ENCODE measurements at places on chromosomes 2 and 18.
A peak's percentile ranks its signal among the peaks of the same experiment; 100 is the strongest.

DNA sequence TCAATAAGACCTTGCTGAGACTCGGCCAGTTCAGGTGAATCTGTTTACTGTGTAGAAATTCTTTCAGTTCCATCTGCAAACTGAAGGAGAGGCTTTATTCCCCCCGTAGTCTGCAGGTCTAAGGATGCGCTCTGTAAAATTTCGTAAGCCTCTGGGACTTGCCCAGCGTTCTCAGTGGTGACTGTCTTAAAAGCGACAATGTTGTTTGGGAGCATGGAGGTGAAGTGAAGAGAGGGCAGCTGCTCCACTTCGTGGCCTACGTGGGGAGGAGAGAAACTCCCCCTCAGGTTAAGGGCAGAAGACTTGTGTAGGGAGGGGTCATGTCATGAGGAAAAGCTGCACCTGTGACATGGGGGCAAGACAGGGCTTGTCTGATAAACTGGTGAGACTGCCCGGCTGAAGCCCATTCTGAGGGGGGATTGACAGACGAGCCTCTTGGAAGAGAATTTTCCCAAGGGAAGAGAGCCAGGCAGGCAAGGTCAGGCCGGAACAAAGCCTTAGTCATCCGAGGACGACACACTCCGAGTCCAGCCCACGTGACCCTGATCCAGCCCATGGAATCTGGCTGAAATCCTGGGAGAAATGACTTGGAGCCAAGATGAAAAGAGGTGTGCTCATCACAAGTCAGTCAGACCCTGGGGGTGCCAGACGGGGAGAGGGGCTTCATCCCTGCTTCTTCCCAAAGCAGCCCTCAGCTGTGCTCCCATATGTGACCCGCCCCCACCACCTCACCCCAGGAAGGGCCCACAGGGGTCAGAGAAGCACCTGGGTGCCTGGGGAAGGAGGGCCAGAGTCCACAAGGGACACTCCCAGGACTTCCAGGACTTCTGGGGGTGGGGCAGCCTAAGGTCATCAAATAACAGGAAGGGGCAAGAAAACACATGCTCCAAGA is 88.5 kb upstream of the SH3BP4 start:
- peak; percentile 57 for DNase-seq

- DNase-seq = no peak
Observed at GRCh38 chr2:177874686-177875085, 197.9 kb downstream of the PDE11A start.

- no peak for DNase-seq
Observed at GRCh38 chr2:147546109-147546508, 298.7 kb upstream of the ACVR2A start.

- DNase-seq = no peak
Observed at GRCh38 chr2:21822505-21822904, 698.7 kb downstream of the TDRD15 start.

DNA sequence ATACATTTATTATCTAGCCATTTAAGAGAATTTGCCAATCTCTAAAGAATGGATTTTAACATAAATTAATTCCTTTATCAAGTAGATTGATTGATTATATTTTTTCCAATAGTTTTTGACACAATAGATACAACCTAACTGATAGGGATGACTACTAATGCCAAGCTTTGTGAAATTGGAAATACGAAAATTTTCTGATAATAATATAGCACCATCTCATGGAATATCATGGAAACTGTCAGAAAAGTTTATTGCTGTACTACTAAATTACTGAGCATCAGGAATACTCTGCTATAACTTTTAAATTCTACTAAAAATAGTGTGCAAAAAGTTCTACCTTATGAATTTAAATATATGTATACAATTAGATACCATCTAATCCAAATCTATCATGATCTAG is 101.8 kb upstream of the MAP2 start:
- DNase-seq = no peak

DNA sequence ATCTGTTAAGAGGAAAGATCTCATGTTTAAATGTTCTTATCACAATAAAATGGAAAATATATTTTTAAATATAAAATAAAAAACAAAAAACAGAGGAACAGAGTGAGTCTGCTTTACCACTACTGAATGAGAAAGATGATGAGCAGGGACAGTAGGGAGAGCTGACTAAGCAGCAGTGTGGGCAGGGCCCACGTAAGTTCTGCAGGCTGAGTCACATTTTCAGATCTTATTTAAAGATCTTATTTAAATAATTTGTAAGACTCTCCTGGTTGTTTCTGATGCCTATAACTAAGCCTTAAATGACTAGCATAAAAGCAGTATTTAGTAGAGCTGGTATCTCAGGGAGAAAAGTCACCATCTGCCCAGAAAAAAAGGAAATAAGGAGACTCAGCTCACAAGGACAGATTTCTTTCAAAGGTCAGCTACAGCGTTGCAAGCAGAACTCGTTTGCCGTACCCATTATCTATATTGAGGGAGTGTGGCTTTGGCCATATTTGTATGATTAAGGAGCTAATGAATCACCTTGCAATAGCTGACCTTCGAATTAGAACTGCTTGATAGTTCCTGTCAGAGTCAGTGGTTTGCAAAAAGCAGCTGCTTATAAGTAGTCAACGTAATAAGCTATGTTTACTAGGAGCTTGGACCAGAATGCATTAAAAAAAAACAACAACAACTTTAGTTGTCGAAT is 322.1 kb upstream of the CHAC2 start:
- DNase-seq = peak; percentile 3

DNA sequence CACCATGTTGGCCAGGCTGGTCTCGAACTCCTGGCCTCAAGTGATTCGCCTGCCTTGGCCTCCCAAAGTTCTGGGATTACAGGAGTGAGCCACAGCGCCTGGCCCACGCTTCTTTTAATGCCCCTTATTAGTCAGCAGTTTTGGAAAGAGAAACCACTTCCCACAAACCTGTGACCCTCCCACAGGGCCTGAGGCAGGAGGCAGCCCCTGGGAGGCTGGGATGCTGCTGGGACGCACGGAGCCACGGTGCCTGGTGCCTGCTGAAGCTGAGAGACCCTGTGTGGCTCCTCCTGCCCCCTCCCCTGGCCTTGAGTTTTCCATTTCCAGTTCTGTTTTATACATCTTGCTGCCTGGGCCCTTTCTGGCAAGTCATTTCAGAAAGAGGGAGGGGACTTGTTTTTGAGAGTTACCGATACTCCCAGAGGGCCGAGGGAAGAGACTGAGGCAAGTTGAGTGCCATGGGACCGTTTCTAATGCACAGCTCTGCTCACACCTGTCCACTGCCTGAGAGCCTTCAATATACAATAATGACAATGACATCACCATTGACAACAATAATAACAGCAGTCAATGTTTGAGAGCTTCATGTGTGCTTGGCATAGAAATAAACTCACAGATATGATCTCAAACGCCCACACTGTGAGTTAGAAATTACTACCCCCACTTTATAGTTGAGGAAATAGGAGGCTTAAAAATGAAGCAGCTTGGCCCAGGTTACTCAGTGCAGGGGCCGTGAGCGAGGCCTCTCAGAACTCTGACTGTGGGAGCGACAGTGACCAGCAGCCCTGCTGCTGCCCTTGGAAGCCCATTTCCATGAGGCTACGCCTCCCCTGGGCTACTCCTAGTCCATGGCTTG is 78.1 kb upstream of the YWHAQ start:
- DNase-seq = no peak

- no peak for DNase-seq
Observed at GRCh38 chr2:10016802-10017258, 26.5 kb upstream of the KLF11 start.

DNA sequence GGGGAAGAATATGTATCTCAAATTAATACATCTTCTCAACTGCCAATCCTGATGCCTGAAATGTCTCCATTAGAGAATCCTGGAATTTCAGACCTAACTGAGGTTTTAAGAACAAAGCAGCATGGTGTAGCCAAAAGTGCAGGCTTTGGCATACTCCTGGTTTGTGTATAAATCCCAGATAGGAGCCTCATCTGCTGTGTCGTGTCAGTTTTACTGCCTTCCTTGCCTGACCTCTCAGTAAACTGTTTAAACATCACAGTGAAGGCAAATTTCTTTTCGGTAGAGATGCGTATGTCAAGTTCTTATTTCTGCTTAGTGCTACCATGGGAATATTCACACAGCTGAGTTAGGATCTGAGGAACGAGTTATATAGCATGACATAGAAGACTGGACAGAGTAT is 7.3 kb downstream of the SCG2 start:
- DNase-seq = no peak

DNA sequence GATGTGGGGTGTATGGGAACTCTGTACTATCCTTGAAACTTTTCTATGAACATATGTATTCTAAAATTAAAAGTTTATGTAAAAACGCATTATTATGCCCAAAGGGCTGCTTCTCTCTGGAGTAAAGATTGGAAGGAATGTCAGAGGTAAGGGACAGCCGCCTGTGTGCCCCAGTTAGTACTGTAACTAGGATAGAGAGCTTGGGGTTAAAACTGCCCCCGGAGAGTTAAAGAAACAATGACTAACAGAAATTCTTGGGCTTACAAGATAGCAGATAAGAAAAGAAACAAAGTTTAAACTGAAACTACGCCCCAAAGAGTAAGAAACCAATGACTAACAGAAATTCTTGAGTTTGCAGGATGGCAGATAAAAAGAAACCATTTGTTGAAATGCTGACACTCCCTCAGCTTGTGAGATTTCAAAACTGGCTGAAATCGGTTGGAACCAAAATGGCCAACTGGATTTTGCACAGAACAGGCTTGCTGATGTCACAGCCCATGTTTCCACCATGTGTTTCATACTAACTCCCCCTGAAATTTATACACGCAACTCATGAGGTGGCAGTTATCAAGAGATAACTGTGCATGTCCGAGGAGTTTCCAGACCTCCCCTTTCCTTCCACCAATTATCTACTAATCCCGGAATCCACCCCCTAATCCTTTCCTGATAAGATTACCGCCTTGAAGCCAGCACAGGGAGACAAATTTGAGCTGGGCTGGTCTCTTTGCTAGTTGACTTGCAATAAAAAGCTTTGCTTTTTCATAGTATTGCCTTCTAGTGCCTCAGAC is 8.7 kb upstream of the TXNDC2 start:
- peak; percentile 77 for DNase-seq

DNA sequence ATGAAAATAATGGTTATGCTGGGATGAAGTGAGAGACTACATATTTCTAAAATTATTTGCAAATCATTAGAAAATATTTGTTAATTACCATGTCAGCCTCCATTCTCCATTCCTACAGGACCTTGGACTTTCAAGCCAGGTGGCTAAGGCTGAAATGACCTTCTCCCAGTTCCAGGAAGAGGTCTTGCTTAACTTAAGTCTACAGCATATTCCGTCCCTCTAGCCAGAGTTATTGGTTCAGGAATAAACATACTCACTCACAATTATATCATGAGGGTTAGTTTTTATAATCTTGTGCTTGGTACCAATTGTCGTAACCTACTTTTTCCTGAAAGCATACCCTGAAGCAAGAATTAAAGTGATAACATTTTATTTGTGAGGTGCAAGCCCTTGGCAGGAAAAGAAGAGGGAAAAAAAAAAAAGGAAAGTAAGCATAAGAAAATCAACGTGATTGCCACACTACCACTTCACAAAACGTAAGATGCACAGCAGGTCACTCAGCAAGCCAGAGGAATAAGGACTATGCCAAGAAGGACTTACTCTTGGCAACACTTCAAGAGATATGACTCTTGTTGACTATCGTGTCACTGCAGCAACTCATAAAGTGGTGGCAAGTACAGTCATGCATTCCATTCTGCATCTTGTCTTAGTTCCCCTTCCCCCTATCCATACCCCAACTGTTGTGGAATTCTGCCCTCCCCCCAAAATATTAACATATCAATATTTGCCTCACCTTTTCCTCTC is 479.1 kb downstream of the MBD2 start:
- DNase-seq = peak; percentile 69

DNA sequence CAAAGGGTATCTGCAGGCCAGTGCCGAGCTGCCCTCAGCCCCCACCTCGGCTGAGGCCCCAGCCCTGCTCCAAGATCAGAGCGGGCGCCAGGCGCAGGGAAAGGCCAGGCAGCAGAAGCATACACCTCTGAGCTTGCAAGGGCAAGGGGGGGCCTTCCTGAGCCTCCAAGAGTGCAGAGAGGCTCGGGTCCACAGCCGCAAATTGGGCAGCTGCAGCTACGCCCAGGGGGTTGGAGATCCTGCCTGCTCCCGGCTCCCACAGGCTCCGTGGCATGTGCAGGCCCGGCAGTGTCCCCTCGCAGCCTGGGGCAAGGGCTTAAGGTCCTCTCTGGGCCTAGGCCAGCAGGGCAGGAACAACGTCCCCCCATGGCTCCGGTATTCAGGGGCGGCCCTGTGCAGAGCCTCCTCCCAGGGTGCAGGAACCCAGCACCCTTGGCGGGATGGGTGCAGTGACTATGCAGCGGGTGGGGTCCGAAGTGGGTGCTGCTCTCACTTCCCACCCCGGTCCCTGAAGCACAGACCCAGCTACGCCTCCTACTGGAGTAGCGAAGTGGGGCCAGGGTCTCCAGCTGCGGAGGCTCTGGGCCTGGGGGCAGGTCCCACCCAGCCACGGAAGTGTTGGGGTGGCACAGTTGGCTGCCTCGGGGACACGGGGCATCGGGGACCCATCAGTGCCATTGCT is 120.2 kb upstream of the TMEFF2 start:
- DNase-seq = no peak

- DNase-seq = peak; percentile 86
Observed at GRCh38 chr2:108412995-108413710, 35.4 kb downstream of the SULT1C4 start.

- DNase-seq = no peak
Observed at GRCh38 chr2:35035883-35036282, 1319.7 kb upstream of the CRIM1 start.

DNA sequence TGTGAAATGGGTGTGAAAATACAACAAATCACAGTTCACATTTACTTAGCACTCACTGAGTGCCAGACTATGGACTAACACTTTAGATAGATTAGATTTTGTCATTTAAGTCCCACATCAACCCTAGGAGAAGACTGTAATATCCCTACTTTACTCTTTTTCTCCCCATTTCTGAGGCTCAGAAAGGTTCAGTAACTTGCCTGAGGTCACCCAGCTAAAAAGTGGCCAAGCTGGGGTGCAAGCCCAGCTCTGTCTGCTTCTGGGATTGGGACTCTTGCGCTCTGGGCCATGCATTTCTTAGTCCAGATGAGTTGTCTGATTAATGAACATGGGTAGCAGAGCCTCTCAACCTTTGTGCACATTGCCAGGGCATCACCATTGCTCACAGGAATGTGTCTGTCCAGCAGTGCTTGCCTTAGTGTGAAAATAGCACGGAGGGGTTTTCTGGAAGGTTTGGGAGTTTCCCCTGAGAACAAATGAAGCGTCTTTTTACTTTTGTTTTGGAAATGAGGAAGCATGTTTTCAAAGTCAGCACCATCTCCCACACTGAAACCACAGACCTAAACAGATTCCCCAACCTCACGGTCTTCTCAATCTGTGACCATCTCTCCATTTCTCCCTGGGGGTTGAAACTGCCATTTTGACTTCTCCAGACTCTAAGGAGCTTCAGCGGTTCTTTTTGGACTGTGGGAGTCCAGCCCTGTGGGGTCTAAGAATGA is 31.9 kb downstream of the NRP2 start:
- no peak for DNase-seq

DNA sequence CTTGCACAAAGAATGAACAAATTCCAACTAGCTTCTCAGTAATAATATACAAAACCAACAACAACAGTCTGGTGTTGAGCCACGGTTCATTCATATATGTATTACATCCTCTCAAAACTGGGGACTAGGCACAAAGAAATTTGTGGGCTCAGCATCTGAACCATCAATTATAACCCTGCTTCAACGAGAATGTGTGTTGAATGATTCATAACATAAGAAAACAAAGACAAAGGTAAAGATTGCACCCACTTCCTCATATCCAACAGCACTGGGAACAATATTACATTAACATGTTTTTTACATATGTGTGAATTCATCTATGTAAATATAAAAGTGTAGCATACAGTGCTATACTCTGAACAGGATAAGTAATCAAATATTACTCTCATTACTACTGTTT is 144.8 kb downstream of the CDH2 start:
- no peak for DNase-seq
